Renal cortex interstitium (tissue), 15 donors: ENCODE measurements at places on chromosomes 3 and 15.

DNA sequence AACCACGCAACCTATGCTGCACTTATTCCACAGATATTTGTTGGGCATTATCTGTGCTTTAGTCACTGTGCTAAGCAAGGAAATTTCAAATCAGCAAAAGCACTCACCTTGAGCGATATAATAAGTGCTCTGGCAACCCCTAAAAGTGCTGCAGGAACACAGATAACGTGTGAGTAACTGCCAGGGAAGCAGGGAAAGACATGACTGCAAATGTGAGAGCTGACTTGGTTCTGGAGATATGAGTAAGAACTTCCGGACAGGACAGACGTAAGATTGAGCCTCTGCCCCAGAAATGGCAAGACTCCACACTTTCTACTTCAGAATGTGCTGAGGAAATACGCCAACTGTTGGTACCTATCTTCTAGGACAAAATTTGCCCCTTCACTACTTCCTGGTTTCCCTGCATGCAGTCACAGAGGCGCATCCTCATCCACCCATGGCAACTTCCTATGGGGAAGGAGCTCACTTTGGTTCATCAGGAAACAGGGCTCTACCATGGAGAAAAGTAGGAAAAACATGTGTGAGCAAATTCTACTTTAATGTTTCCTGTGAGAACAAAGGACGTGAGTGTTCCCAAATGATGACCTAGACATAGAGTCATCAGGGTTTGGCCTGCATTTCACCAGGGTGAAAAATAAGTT lies 41.7 kb downstream of the AQP9 start:
- DNase-seq: no peak

GRCh38 chr15:40525855-40526254 lies 39.0 kb downstream of the CCDC32 start:
- DNase-seq: no peak

DNA sequence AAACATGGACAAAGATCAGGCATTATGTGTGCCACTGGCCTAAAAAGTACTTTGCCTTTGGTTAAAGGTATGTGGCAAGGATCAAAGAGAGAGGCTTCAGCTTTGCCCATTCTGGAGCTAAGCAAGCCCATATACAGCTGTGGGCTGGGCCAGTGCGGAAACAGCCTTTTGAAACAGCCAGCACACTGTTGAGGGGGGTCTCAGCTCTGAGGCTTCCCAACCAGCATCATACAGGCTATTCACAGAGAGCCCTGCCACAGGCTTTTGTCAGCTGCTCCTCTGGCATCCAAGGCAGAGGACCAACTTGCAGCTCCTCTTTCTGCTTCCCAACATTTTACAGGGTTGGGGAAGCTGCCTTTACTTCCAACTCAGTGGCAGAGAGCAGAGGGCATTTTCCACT lies 63.2 kb upstream of the FOXB1 start:
- no peak for DNase-seq

GRCh38 chr3:12659316-12660015 lies 4.5 kb downstream of the RAF1 start:
- no peak for DNase-seq

GRCh38 chr3:178353006-178353694 lies 183.1 kb upstream of the KCNMB2 start:
- DNase-seq: no peak

DNA sequence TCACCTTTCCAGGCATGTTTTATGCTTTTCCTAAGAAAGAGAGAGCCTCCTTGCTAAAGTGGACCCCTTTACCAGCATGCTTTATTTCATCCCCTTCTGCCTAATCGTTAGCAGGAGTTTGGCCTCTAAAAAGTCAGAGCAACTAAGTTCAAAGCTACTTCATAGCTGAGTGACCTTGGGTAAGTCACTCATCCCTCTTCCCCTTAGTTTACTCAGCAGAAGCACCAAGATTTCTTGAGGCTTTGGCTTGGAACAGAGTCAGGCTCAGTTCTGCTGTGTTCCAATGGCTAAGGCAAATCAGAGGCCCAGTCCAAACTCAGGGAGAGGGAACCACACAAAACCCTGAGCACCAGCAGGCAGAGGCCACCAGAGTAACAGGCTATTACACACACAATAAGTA lies 254.9 kb downstream of the TJP1 start:
- DNase-seq: no peak

GRCh38 chr15:101063212-101063611 lies 144.1 kb downstream of the LRRK1 start:
- no peak for DNase-seq

- no peak for DNase-seq
These were observed 127.8 kb downstream of the STAG1 start for GRCh38 chr3:136624371-136624770.

DNA sequence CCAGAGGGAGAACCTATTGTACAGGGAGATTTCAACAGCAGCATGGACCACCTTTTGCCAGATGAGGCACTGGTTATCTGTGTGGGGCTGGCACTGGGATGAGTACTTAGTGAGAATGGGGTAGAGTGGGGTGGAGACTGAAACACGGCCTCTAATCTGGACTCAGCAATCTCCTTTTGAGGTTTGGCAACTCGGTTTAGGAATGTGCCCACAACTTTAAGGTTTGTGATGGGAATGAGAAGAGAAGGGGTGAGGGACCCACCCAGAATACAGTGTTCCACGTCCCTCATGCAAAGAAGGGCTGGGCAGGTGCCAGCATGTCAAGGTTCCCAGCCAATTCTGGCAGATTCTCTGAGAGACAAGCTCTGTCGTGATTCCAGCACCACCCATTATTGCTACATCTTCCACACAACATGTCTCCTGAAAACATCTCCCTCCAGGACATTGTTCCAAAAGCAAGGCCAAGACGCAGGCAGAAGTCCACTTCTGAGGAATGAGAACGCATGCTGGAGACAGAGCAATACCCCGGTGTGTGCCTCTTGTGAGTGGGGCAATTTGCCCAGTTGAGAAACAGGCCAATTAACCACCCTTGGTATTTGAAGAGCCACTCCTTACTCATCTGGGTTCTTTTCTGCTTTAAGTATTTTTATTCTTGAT lies 37.5 kb upstream of the CCR4 start:
- no peak for DNase-seq

DNA sequence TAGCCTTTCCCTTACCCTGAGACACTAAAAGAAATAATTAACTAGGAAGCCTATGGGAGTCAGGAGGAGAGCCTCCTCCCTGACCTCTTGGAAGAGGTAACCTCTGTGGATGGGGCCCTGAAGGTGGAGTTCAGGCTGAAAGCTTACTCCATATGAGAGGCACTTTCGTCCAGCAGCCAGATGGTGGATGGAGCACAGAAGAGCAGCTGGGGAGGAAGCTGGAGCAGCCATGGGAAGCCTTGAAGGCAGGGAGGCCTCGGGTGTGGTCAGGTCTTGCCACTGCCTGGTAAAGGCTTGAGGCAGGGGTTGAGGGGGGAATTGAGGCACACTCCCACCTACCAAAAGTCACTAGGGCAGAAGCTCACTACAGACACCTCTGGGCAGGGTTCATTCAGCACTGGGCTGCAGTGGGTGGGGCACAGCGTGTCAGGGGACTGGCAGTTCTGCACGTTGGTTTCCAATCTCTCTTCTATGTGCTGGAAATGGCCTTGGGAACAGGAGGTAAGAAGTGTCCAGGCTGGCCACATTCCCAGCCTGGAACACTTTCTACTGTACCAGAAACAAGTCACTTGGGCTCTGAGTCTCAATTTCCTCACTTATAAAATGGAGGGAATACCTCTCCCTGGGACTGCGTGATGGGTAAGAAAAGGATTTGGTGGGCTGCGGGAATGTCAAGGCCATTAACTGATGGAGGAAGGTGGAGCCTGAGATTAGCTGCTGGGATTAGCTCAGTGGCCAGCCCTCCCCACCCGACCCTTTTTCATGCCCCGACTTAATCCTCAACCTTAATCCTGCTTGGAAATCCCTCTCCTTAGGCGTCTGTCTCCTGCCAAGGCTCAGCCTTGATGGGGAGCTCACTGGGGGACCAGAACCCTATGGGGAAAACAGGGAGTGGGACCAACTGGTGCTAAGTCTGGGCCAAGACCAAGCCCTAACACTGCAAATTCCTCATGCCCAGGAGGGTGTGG lies 5.4 kb downstream of the PCBP4 start:
- DNase-seq: no peak

DNA sequence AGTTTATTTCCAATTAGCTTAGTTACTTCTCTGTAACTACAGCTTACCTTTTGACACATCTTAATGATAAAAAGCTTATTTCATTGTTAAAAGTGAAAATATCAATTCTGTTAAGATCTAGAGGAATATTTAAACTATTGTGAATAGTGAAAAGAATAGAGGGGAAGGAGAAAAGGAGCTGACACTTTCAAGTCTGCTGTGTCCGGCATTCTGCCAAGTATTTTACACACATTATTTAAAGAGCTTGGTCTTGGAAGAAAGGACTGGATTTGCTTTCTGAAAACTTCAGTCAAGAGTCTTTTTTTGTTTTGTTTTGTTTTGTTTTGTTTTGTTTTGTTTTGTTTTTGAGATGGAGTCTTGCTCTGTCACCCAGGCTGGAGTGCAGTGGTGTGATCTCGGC lies 34.8 kb downstream of the CCDC80 start:
- DNase-seq: no peak

DNA sequence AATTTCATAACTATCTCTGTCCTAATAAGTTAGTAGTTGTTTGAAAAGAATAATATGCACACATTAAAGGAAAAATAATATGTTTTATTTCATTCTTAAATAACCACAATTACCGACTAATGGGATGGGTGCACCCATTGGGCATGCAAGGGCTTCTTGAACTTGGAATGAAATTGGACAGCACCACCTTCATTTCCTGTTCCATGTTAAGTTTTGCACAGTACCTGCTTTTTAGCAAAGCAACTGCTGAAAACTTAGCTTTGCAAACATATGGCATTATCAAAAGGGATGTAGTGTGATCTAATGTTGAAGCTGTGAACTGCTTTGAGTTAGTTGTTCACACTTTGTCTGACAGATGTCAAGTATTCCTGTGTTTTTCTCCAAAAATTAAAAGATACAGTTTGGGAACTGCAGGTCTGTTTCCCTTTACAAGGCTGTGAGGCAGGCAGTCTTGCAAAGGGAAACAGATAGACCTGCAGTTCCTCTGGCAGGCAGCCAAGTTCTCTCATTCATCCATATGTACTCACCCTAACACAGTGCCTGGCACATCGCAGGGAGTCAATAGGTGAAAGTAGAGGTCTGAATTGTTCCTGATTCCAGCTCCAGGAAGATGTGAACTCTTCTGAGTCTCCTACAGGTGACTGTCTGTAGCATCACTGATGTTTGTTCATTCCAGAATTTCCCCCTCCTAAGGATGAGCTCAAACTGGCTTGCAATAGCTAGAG lies 64.3 kb upstream of the GOLGA8B start:
- no peak for DNase-seq

DNA sequence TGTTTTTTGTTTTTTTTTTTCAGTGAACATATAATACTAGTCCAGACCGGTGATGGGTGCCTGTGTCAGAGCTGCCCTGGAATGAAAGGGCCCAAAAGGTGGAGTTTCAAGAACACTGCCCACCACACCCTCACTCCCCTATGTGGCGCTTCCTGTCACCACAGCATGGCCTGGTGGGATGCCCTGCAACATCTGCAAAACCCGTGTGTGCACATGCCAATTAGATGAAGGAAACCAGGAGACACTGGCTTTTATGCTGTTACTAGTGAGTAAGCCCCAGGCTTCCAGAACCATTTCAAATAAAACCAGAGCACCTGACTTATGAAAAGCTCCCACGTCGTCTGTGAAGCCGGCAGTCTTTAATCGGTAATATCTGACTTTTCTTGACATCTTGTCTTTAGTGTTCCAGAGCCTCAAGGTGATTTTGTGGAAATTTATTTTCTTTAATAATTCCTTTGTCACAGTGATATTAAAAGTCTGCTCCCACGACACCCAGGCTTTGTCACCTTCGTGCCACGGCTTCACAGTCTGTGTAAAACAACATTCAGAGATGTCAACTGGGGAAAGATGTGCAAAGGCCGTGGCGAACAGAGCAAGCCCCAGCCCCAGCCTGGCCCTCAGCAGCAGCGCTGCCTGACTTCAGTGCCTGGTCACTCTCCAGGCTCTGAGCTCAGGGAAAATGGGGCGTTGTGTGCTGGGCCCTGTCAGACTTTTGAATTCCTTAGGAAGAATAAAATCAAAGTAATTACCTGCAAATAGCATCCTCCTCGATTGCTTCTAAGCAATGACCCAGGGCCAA lies 6.4 kb downstream of the CFAP92 start:
- no peak for DNase-seq

- no peak for DNase-seq
These were observed 244.4 kb downstream of the TIGIT start for GRCh38 chr3:114538211-114538610.

DNA sequence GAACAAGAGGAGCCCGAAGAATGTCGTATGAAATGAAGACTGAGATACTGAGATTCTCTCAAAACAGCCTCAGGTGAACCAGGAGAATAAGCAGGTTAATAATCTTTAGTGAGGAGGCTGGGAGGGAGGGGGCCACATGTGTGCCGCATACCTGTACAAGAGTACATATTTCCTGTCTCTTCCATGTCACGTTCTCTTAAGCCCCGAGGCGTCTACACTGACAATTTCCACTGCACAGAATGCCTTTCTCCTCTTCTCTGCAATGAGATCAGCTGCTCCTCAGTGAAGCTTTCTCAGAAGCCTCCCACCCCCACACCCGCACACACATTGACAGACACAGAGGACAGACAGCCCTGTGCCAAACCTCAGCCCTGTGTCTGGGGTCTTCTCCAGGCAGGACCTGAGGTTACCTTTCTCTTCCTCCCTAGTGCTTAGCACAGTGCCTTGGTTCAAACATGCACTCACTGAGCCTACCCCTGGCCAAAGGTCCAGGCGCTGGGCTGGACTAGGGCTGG lies 55.4 kb downstream of the PDZRN3 start:
- no peak for DNase-seq

GRCh38 chr15:34122771-34123183 lies 20.9 kb downstream of the PGBD4 start:
- DNase-seq: no peak

DNA sequence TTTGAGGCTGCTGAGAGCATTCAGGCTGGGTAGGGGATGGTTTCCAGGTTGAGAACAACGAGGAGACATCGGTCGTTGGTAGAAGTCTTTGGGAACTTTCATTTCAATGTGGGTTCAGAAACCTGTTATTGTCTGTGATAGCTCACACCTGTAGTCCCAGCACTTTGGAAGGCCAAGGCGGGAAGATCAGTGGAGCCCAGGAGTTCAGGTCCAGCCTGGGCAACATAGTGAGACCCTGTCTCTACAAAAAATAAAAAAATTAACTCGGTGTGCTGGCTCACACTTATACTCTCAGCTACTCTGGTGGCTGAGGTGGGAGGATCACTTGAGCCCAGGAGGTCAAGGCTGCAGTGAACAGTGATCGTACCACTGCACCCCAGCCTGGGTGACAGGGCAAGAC lies 988 bp upstream of the RNF168 start:
- no peak for DNase-seq

DNA sequence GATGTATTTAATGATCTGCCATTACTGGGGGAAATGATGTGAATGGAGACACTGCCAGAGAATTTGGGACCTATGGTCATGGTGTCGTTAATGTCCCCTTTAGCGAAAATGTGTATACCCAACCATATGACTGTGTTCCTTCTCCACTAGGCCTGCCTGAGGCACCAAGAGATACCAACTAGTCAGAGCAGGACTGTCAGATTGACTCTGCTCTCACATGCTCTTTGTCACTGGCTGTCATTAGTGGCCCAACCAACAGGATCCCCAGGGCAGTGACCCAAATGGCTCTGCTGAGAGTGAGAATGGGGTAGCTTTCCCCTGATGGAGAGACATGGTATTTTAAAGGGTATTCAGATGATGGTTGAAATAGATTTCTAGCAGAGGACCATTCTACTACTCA lies 2.8 kb downstream of the TAGLN3 start:
- no peak for DNase-seq
